NCI-H187 (cell line): ENCODE measurements at places on chromosomes 2 and 18.

DNA sequence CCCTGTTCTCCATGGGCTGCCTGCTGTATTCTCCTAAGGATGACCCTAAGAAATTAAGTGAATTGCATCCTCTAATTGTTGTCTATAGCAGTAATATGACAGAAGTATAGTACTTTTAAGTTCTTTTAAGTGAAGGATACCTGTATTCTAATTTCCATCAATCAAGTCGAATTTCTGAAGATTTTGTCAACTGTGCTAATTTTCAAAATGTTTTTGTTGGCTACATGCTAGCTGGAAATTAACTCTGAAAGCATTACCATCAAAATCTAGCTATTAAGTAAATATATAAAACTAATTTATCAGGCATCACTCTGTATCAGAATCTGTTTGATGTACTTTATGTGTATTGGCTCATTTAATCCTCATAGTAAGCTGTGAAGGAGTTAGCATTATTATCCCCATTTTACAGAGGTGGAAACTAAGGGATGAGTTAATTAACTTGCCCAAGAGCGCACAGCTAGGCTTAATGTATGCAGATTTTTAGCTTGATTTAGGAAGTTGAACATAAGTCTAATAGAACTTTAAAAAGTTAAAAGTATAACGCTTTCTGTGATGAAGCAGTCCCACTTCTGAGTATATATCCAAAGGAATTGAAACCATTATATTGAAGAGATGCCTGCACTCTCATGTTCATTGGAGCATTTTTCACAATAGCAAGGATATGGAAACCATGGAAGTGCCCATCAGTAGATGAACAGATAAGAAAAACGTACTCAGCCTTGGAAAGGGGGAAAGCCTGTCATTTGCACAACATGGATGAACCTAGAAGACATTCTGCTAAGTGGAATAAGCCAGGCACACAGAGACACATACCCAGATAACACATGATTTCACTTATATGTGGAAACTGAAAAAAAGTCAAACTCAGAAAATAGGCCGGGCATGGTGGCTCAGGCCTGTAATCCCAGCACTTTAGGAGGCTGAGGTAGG is 32.0 kb downstream of the EML4 start:
- DNase-seq: no peak

- no peak for DNase-seq
These were observed 20.2 kb downstream of the INPP4A start for GRCh38 chr2:98464772-98465310.

DNA sequence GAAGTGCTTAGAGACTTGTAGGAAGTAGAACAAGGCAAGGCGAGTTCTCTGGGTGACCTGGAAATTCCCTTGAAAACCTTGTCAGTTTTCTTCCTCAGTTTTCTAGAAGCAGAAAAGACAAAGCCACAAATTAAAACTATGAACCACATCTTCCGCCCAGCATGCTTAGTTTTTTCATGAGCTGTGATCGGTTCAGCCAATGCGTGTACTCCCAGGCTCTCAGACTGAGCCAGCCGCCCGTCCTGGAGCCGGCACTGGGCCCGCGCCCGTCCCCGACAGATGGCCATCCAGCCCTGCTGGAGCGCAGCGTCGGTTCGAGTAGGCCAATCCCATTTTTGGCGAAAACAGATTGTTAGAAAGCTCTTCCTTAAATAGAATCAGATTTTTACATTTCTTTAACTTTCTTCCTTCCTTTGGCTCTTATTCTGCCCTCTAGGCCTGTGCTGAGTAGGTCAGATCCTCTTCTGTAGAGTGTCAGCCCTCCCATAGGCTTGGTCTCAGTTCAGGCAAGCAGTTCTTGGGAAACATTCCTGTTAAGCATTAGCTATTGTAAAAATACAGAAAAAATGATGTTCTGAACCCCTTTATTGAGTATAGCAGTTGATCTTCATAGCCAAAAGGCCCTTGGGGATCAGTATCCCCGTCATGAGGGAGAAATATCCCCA is 112.5 kb downstream of the NCK2 start:
- no peak for DNase-seq

GRCh38 chr2:11016735-11017388 is 105.1 kb downstream of the KCNF1 start:
- DNase-seq: no peak

DNA sequence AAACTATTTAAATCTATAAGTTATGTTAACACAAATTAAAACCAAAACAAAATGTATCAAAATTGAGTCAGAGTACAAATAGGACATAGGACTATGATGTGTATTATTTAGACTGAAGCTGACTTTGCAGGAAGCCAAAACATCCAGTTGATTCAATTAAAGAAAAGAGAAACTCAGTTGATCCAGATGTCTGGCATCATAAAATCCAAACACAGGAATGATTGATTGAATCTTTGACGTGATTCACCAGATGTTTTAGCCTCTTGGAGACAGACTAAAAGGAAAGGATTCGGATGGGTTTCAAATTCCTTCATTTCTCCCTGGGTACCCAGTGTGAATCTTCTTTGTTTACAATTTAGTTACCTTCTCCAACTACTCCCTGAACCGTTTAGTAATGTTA is 272.9 kb downstream of the IRS1 start:
- no peak for DNase-seq

GRCh38 chr2:166410828-166411472 is 35.2 kb upstream of the SCN9A start:
- no peak for DNase-seq

- DNase-seq: no peak
These were observed 35.4 kb downstream of the PDE1A start for GRCh38 chr2:182391443-182391842.

DNA sequence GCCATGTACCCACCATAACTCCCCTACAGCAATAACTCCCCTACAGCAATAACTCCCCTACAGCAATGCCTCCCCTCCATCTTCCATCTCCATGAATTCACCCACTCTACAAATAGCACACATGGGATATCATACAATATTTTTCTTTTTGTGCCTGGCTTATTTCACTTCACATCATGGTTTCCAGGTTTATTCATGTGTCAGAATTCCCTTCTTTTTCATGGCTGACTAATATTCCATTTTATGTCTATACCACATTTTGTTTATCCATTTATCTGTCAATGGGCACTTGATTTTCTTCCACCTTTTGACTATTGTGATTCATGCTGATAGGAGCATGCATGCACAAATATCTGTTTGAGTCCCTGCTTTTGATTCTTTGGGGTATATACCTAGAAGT is 178.3 kb downstream of the SMAD7 start:
- no peak for DNase-seq

- no peak for DNase-seq
These were observed 101.2 kb downstream of the ZNF236 start for GRCh38 chr18:76923485-76924085.

GRCh38 chr18:34738175-34738894 is 28.2 kb downstream of the DTNA start:
- DNase-seq: no peak

DNA sequence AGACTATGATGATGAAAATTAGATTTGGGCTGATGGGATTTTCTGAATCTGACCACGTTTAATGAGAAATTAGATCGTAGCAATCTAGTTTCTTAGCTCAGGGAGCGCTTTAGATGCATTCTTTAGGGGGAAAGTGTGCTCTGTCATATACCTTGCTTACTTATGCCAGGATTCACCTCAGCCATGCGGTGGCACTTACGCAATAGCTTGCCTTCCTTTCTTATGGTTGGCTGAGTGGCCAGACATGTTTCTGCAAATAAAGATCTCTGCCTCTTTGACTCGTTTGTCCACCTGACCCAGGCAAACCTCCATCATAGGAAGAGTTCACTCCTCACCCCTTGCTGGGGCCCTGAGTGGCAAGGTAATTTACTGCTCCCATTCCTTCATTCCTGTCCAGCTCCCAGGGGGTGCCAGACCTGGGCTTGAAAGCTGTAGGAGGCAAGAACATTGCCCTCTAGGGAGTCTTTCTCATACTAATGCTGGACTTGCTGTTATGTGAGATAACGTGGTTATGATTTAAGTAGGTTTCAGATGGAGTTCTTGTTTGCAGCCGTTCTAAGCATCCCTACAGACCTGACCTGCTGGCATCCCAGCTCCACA is 57.1 kb downstream of the FBLN7 start:
- DNase-seq: no peak

DNA sequence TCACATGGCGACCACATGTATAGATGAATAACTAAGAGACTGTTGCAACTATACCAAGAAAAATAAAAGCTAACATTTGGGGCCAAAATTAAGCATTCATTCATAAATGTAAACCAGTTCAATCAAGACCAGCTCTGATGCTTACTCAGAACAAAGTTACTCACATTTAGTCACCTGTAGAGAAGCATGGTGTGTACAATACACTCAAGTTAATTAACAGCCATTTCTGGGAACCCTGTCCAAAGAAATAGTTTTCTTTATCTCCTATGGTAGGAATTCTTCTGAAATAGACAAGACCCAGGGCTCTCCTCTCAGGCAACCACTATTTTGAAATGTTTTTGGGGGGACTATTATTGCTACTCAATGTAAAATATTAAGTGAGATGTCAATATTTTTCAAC is 1.6 kb downstream of the SCN3A start:
- DNase-seq: no peak

DNA sequence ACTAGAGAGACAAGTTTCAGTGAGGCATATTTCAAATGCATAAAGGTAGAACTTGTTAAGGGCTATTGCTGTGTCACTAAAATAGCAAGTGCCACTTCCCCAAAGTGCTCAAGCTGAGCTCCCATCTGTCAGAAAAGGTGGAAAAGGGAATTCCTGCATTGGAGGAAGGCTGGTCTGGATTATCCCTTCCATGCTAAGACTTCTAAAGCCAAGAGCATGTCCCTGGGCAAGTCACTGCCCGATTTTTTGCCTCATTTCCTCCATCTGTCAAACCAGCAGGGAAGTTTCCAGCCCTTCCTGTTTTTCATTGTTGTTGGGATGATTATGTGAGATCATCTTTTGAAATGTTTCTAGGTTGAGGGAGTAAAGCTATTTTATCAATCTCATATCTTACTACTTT is 175.5 kb downstream of the SETBP1 start:
- DNase-seq: no peak

GRCh38 chr2:48415836-48416515 is 114.0 kb upstream of the STON1 start:
- DNase-seq: no peak
